HL-60 (cell line): ENCODE measurements at places on chromosomes 1 and 21.

- no peak for DNase-seq
These were observed 7.7 kb upstream of the KLHL12 start for GRCh38 chr1:202934755-202935154.

DNA sequence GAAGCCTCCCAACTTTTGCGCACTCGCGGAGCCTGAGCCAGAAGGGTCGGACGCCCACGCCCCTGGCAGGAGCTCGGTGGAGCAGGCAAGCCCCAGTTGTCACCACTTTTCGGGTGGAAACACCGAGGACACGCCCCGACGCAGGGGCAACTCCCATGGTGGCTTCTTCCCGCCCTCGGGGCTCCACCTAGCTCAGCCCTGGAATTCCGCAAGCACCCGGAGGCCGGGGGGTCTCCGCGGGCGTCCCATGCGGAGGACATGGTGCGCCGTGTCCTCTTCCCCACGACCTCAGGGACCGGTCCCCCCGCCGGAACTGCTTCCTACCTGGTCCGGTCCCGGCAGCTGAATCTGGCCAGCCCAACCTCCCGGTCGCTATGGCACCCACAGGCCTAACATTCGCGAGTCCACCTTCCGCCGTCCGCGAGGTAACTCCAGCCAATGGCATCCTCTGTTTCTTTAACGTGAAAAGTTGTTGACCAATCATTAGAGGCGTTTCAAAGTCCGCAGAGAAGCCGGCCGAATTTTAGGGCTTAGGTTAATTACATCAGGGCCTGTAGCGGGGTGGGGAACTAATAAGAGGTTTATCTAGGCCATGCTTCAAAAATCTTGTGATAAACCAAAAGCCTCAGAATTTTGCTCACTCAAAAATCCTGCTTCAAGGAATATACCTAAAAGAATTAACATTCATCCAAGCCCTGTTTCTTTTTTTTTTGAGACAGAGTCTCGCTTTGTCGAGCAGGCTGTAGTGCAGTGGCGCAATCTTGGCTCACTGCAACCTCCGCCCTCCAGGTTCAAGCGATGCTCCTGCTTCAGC, at the start of gene STPG1:
TSS of gene STPG1 (minus strand) at position 433 of the 814 bp plus-strand sequence. CDS start 12,394 bp downstream, outside the sequence.
- peak; percentile 86 for DNase-seq

GRCh38 chr1:42450061-42450460, 5.8 kb downstream of the ZMYND12 start:
- no peak for DNase-seq

GRCh38 chr1:229430761-229431283, 3.1 kb downstream of the ACTA1 start:
- DNase-seq: no peak

- no peak for DNase-seq
These were observed 152.3 kb downstream of the SNX7 start for GRCh38 chr1:98813738-98814309.

DNA sequence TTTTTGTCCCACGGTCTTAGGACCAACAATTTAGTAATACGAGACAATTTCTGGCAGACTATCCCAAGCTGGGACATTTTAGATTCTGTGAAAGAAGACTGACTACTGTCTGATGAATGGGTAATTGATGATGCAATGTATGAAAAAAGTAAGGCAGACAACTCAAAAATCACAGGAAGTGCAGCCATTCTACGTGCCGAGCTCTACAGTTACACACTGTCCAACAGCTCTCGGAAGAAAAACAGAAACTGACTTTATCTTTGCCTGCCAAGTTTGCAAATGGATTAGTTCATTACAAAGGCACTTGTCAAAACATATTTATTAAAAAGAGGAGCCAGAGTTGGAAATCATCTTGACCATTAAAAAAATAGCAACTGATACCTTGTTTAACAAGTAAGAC, 31.3 kb downstream of the ZBTB8B start:
- DNase-seq: no peak

GRCh38 chr1:116405241-116406135, 32.4 kb downstream of the ATP1A1 start:
- DNase-seq: no peak

DNA sequence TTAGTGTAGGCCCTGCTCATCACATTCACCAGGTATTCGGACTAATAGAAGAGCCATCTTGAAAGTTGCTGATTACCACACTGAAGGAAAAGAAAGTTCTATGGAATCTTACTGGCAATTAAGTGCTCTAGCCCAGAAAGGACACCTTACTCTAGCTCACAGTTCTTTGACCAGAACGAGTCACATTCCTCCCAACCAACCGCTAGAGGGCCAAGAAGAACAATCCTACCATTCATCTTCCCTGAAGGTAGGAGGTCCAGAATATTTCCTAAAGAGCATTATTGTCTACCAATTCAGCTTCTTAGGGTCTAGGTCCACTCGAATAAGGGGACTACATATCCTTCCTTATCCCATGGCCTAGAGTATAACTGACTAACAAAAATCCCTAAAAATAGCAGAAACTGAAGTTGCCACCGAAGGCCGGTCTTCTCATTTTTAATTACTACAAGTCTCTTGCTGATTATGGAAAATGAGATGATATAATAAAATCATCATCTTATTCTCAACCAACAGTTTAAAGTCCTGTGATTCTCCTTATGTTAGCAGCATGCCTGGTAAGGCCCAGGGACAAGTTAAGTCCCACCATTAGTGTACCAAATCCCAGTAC, 2.7 kb upstream of the FMO1 start:
- DNase-seq: peak; percentile 41

DNA sequence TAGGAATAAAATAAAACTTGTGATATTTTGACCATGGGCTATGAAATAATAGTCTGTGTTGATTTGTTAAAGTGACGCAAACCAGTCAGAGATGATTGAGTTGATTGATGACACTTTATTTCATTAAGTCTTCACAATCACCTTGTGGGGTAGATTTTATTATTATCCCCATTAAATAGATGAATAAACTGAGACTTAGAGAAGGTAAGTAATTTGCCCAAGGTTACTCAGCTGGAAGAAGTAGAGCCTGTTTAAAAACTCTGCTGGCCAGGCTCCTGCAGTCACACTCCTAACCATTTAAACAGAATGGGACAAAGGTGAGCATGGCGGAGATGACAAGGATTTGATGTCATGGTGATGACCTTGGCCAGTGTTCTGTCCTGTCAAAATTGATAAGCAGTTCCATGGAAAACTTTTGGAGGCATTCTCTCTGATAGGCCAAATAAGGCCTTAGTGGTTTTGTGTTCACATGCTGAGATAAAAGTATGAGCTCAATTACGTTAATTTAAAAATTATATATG, 22.7 kb upstream of the MCOLN3 start:
- no peak for DNase-seq

DNA sequence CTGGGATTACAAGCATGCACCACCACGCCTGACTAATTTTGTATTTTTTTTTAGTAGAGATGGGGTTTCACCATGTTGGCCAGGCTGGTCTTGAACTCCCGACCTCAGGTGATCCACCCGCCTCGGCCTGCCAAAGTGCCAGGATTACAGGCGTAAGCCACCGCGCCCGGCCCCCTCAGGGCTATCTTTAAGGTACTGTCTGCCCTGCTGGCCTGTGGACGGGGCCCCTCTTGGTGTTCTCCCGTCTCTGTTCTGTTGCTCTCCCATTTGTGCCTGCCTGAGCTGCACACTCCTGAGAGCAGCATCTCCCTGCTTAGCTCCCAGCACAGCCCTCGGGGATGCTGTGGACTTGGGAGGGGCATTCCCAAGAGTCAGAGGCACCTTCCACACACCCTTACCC, 13.9 kb downstream of the MYBPH start:
- DNase-seq: no peak

DNA sequence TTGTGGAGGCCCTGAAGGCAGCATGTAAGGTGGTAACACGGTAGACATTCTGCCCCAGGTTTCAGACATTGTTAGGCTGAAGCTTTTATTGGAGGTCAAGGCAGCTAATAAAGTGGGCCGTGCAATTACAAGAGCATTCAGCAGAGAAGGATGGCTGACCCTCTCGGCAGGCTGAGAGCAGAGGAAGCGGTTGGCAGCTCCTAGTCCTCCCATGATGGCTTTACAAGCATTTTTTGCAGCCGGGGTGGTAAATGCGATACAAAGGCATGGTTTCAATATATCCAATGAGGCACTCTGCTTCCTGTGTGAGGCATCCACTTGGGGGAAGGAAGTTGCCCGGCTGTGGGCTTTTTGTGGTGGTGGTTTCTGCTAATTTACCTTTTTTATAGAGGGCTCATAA, 14.6 kb downstream of the KIF26B start:
- peak; percentile 32 for DNase-seq

- DNase-seq: peak; percentile 79
These were observed 89.9 kb upstream of the SSX2IP start for GRCh38 chr1:84780000-84780716.

GRCh38 chr1:243991650-243992049, 59.4 kb upstream of the ZBTB18 start:
- no peak for DNase-seq

GRCh38 chr1:153872331-153872730, 50.4 kb downstream of the GATAD2B start:
- DNase-seq: no peak

GRCh38 chr21:40757366-40757765, 89.6 kb downstream of the DSCAM start:
- no peak for DNase-seq

DNA sequence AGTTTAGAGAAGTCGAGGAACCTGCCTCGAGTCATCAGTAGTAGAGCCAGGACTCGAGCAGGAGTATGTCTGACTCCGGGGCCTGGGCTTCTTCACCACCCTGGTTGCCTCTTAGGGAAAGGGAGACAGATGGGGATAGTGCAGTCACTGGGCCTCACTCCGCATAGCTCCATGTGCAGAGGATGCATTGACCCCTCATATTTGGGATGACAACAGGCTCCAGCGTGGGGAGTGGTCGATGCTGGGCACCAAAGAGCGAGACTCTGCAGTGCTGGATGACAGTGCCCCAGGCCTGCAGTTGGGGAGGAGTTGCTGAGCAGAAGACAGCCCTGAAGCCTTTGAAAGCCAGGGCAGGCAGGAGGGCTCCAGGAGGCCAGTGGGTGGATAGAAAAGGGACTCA, 20.8 kb upstream of the TENT5C start:
- no peak for DNase-seq

- DNase-seq: no peak
These were observed 43.4 kb downstream of the KIF1B start for GRCh38 chr1:10253755-10254154.

- DNase-seq: no peak
These were observed 26.4 kb upstream of the LAMC1 start for GRCh38 chr1:182996816-182997215.

DNA sequence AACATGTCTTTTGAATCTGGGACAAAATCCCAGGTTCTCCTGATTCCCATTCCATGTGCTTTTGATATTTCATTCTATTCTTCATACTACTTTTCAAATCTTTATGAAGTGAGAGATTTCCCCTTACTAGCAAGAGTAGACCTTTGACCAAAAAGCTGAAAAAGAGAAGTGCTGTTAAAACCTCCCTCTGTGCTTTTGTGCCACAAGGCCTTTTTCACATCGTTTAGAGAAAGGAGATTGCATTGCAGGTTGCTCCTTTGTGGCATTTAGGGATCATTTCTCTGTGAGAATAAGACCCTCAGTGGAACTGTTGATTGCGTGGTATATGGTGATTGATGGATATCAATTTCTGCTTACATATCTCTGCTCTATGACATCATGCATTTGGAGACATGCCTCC, 148.8 kb downstream of the TGFB2 start:
- DNase-seq: no peak

GRCh38 chr1:23799570-23800399, 769 bp downstream of the GALE start:
- DNase-seq: peak; percentile 60

DNA sequence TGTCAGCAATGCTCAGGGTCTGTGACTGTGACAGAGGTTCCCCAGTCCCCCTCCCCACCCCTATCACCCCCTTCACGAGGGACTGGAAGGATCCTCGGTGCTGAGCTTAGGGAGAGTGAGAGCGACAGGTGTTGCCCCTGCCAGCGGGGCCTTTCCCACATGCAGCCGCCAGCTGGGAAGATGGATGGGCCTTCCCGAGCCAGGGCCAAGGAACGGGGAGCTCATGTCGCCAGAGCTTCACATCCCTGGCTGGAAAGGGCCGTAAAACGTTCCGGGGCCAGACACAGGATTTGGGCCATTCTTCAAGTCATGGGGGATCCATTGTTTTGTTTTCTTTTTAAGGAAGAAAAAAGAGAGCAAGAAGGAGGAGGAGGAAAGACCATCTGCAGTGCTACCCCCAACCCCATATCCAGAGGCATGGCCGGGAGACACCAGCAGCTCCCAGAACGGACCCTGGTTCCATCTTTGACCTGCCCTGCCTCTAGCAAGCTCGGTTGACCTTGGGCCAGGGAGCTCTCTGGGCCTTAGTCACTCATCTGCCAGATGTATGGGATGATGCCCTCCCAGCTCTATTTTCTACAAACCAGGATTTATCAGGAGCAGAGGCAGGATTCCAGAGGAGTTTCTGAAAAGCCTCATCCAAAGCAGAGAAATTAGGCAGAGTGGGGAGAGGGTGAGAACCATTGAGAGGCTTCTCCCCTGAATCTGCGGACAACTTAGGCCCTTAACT, 54.1 kb downstream of the TAS1R2 start:
- no peak for DNase-seq

DNA sequence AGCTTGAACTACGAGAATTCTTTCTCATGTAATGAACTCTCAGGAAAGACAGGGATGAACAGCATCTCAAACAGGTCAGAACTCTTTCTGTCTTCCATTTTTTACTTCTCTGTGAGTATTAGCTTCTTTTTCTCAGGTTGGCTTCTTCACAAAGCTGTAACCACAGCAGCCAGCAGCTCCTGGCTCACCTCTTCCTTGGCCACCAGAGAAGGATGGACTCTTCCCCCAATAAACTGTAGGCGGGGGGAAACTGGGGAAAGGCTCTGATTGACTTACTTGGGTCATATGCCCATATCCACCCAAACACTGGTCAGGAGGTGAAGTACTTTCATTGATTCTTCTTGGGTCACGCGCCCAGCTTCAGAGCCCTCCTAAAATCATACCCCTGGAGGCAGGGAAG, 14.4 kb upstream of the ENAH start:
- no peak for DNase-seq

DNA sequence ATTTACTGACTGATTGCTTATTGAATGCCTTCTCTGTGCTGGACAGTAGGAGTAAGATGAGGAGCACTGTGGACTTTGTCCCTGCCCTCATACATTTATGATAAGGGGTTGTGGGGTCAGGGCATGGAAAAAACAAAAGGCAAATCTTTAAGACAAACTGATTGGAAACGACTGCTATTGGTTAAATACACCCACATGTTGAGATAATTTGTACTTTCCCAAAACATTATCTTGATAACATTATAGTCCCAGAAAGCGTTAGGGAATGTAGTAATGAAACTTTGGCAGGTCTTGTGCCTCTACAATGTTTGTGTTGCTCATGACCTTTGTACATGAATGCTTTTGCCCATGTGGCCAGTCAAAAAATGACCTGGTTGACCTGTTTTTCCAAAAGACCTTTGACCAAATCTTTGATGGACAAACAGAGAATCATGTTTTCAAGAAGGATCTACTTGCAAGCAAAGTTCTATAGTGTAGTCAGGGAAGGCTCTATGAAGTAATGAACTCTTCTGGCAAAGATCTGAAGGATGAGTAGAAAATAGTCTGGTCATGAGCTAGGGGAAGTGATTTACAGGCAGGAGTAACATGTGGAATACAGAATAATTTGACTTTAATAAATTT, 50.9 kb downstream of the LEPR start:
- no peak for DNase-seq

GRCh38 chr1:164628772-164629171, 69.8 kb downstream of the PBX1 start:
- no peak for DNase-seq

- no peak for DNase-seq
These were observed 77.0 kb upstream of the KRTAP19-8 start for GRCh38 chr21:31115249-31115648.

- DNase-seq: peak; percentile 48
These were observed 41.9 kb downstream of the CD34 start for GRCh38 chr1:207868774-207869721.
